Fibroblast of skin of right biceps (primary cell): ENCODE measurements at places on chromosomes 4 and X.

DNA sequence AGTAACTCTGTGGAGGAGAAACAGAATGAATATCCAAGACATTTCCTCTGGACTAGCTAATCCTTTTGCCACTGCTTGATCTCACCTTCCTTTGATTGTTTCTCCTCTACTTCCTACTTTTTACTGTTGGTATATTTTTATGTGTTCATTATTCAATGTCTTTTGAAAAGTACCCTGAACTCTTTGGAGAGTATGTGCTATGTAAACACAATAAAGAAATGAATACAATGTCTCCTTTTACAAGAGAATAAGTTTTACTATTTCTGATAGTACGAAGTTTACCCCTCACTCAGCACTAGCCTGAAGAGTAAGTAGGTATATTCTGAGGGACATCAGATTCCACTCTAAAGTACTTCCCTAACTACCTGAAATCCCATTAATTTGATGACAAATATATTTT lies 19.9 kb downstream of the CLDN2 start:
- no peak for DNase-seq

DNA sequence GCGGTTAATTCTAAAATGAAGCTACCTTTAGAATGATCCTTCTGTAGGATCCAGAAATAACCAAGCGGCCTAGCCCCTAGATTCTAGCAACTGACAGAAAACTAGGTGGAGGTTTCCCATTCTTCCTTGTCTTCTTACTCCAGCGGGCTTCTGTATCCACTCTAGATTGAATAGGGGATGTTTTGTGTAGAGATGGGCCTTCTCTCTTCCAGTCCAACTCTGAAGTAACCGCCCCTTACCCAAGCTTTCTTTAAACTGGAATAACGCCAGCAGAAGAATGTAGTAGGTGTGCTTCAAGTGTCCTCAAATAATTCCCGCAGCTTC lies 386 bp upstream of the TMEM184C start:
- DNase-seq, result no peak

- no peak for DNase-seq
These were observed 293.7 kb downstream of the PCDH18 start for GRCh38 chr4:137238456-137239162.

DNA sequence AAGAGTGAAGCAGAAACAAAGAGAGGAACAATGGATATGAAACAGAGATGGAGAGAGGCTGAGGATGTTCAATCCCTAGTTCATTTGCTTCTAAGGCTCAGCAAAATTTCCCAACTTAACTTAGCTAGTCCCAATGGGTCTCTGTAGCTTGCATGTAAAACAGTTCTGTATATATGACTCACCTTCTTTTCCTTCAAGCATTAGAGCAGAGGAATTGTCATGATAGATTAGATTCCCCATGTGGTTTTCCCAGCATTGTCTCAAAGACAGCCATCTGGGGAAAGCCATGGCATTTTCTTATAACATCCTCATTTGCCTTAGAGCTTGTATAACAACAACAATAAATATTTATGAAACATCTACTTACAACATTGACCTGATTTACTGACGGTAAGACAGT lies 93.9 kb upstream of the GATB start:
- no peak for DNase-seq

GRCh38 chrX:21408307-21408706 lies 34.1 kb downstream of the CNKSR2 start:
- DNase-seq, result no peak

DNA sequence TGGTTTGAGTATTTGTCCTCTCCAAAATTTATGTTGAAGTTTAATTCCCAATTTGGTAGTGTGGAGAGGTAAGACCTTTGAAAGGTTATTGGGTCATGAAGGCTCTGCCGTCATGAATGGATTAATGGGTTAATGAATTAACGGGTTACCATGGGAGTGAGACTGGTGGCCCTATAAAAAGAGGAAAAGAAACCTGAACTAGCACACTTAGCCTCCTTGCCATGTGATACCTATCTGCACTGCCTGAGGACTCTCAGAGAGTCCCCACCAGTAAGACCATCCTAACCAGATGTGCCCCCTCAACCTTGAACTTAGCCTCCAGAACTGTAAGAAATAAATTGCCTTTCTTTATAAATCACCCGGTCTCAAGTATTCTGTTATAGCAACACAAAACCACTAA lies 39.3 kb downstream of the PAGE1 start:
- DNase-seq, result no peak

GRCh38 chrX:154355094-154355775 lies 19.2 kb downstream of the FLNA start:
- DNase-seq, result no peak

- DNase-seq, result no peak
These were observed 573.7 kb downstream of the EPHA5 start for GRCh38 chr4:65096630-65097029.

DNA sequence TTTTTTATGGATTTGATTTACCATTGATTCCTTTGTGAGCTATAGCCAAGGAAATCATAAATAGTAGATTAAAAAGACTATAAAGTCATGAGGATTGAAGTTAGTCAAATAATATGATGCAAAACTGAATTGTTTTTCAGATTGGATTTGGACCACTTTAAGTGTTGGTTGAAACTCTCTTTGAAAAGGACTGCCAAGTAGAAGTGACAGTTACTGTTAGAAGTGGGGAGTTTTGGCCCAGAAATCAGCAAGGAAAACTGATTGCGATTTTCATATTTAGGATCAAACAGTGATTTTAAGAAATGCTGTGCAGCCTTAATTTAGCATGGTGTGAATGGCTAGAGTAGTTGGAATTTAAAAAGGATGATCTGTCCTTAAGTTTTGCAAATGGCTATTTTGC lies 4.9 kb downstream of the ADGRL3 start:
- no peak for DNase-seq

- no peak for DNase-seq
These were observed 342.3 kb downstream of the HNRNPD start for GRCh38 chr4:82031376-82031927.
